ENCODE measurements at places on chromosomes 1 and 21.
A peak's percentile ranks its signal among the peaks of the same experiment; 100 is the strongest.

DNA sequence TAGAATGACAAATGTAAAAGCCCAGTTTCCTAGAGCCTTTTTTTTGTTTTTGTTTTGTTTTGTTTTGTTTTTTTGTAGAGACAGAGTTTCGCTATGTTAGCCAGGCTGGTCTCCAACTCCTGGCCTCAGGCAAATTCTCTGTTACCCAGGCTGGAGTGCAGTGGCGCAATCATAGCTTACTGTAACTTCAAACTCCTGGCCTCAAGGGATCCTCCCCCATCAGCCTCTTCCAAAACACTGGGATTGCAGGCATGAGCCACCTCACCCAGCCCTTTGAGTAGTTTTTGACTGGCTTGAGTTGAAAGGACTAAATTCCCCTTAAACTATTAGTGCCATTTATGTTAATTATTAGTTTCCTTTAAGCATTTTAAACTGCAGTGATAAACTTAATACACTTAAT is 28.8 kb upstream of the ZBTB18 start:
- DNase-seq: no peak

GRCh38 chr1:204405988-204406387 is 5.6 kb downstream of the PPP1R15B start:
- DNase-seq: no peak

DNA sequence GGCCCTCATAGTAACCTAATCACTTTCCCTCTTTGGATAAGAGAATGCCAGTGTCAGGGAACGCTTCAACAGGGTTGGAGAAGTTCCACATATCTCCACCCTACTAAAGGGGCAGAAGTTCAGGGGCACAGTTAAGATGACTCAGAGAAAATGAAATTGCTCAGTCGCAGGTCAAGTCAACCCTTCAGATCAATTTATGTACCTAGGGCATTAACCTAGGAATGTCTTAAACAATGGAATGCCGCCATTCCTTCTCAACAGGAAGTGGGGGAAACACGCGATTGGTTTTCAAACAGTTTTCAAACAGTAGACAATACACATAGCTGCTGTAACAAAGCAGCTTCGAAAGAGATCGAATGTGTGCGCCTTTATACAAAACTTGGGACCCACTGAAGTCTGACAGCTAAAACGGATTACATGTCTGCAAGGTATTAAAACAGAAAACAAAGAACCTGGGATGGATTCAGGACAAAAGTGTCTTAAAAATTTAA is 897 bp downstream of the SLC25A24 start:
- DNase-seq: peak; percentile 15

GRCh38 chr1:23194119-23194984 is 22.9 kb downstream of the HTR1D start:
- no peak for DNase-seq

- DNase-seq: no peak
Measured at GRCh38 chr1:116825720-116826438, 71.6 kb downstream of the CD2 start.

DNA sequence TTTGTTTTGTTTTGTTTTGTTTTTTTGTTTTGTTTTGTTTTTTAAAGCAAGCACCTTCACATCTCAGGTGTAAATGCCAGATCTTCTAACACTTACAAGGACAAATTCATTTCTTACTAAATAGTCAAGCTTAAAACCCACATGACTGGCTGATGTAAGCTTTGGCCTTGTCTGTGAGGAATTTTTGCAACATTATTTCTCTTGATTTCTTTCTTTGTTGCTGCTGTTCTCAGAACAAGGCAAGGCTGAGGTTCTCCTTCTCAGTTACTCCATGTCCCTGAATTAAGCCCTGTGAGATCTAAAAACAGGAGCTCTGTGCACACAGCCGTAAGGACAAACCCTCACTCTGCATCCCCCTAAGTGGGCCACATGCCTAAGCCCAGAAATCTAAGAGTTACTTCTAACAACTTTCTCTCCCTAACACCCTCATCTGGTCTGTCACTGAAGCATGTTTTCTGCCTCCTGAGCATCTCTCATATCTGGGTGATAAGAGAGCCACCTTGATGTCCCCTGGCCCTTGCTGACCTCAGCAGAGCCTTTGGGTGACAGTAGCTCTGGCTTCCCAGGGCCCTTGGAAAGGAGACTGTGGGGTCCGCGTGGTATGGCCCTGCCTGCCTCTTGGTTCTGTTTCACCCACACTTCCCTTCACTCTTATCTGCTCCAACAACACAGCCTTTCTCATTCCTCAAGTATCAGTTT is 81.2 kb upstream of the HOOK1 start:
- DNase-seq: no peak

- no peak for DNase-seq
Measured at GRCh38 chr1:51525295-51525694, 6.2 kb upstream of the EPS15 start.

GRCh38 chr21:39644062-39644560 is 31.4 kb downstream of the B3GALT5 start:
- DNase-seq: no peak

- no peak for DNase-seq
Measured at GRCh38 chr1:22609291-22609690, 27.1 kb upstream of the C1QA start.

DNA sequence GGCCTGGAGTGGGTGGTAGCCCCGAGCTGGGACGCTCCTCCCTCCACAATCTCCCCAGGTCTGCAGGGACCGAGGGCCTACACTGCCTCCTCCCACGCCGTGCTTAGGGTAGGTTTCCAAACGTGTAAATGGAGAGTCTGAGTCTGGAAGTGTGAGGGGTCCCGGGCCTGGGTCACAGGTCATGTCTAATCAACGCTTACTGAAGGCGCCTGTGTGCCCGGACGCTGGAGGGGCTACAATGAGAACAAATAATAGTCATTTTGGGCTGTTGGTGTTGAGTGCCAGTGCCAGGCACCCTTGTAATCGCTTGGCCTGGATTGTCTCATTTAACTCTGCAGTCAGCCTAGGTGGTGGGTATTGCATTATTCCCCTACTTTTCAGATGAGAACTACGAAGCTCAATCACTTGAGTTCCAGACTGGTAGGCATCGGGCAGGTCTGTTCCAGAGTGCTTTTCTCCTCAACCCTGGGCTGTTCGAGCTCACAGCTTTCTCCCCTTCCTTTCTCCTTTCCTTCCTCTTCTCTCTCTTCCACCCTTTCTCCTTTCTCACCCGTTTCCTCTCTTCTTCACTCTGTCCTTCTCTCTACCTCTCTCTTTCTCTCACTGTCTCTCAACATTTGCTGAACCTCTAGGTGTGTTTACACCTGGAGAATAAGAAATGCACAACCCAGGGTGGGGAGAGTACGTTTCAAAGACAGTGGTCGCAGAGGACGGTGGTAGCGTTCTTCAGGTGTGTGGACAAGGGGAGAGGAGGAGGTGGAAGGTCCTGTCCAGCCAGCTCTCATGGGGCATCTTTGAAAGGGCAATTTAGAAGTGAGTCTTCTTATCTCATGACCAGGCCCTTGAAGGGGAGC is 883 bp downstream of the SLC66A1 start:
- DNase-seq: peak; percentile 36

- no peak for DNase-seq
Measured at GRCh38 chr1:23074012-23074411, 54.7 kb downstream of the KDM1A start.

GRCh38 chr1:112542206-112542973 is 33.6 kb downstream of the WNT2B start:
- no peak for DNase-seq

- DNase-seq: no peak
Measured at GRCh38 chr1:191907121-191907520, 251.1 kb upstream of the RGS18 start.

DNA sequence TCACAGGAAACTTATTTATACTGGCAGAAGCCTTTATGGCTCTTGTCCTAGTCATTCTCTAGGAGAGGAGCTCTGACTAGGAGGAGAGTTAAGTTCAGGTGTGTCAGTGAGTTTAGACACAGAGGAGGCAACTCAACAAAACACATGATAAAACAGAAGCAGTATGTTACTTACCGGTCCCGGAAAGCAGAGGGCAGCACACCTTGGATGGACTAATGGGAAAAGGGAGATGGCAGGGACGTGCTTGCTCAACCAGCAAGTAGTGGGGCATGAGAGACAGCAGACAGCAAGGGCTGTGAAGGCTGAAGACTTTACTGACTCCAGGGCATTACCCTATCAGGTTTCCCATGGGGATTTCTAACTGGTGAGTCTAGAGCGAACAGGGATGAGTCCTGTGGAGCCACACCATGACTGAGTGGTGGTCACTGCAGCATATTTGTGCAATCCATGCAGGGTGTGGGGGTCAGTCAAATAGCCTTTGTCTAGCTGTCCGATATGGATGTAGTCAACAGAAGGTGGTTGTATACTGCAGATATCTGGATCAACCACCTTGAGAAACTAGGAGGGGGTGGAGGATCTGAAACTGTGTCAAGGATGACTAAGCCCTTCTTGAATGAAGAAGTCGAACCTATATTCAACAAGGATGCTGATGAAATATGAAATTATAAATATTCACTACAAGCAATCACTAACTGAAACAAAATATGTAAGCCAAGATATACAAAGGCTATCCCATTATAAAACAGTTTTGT is 596.3 kb upstream of the CHRM3 start:
- no peak for DNase-seq

- DNase-seq: peak; percentile 31
Measured at GRCh38 chr1:45843474-45843905, 40.1 kb downstream of the MAST2 start.

GRCh38 chr1:41382480-41383090 is 21.4 kb downstream of the FOXO6 start:
- DNase-seq: no peak

DNA sequence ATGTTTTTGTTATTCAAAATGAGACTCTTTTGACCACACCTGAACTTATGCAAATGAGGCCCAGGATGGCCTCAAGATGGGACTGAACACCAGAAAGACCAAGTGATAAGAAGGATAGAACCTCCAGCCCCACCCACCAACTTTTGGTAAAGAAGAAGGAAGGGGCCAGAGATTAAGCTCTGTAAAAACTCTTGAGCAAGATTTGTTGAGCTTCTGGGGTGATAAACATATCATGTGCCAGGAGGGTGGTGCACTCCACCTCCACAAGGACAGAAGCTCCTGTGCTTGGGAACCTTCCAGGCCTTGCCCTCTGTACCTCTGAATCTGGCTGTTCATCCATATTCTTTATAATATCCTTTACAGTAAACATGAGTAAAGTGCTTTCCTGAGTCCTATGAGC is 5.3 kb downstream of the RSPH1 start:
- no peak for DNase-seq

- DNase-seq: peak; percentile 12
Measured at GRCh38 chr1:244234009-244234643, 183.0 kb downstream of the ZBTB18 start.

DNA sequence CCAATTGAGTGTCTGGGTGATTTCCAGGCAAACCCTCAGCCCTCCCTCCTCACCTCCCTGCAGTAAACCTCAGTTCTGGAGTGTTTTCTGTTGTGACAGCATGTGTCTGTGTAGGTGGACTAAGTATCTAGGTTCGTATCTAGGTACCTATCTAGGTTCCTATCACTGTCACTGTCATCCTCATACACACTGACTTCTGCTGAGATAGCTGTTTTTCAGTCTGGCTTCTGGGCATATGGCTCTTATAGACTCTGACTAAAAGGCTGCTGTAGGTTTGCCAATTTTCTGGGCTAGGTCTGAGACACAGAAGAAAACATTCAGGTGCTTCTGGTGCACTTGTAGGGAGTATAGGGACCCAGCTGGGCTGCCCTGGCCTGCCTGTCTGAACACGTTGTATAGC is 8.1 kb upstream of the TRIM67 start:
- DNase-seq: no peak

DNA sequence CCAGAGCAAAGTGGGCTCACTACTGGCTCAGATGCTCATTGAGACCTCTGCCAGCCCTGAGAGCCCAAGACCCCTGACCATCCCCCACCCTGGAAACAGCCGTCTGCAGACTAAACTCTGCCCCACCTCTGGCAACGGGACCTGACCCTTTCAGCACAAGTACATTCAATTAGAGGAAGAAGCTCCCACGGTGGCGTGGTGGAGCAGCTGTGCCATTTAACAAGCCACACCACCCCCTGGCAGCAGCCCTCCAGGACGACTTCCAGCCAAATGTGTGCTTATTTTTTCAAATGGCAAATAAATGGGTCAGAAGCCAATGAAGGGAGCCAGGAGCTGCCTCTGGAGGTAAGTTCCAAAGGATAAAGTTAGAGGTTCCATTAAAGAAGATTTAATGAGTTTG is 226.7 kb downstream of the NPHP4 start:
- DNase-seq: no peak

- no peak for DNase-seq
Measured at GRCh38 chr1:22794647-22795365, 84.2 kb downstream of the EPHB2 start.

- DNase-seq: no peak
Measured at GRCh38 chr1:230065161-230065560, 1.9 kb upstream of the GALNT2 start.

GRCh38 chr1:41658431-41659158 is 174.1 kb upstream of the EDN2 start:
- DNase-seq: no peak

GRCh38 chr1:230647321-230647720 is 5.0 kb downstream of the COG2 start:
- no peak for DNase-seq

GRCh38 chr21:33640697-33641351 is 717 bp downstream of the CRYZL1 start:
- DNase-seq: peak; percentile 34

GRCh38 chr1:213883618-213884017 is 104.2 kb upstream of the PROX1 start:
- DNase-seq: peak; percentile 6

GRCh38 chr1:219099307-219099706 is 74.4 kb upstream of the LYPLAL1 start:
- DNase-seq: peak; percentile 22

GRCh38 chr1:18572022-18572880 is 58.4 kb upstream of the PAX7 start:
- DNase-seq: no peak

GRCh38 chr1:159924025-159924790 is 1.1 kb downstream of the TAGLN2 start:
- DNase-seq: peak; percentile 75

GRCh38 chr1:181141431-181141910 is 53.0 kb downstream of the IER5 start:
- no peak for DNase-seq

DNA sequence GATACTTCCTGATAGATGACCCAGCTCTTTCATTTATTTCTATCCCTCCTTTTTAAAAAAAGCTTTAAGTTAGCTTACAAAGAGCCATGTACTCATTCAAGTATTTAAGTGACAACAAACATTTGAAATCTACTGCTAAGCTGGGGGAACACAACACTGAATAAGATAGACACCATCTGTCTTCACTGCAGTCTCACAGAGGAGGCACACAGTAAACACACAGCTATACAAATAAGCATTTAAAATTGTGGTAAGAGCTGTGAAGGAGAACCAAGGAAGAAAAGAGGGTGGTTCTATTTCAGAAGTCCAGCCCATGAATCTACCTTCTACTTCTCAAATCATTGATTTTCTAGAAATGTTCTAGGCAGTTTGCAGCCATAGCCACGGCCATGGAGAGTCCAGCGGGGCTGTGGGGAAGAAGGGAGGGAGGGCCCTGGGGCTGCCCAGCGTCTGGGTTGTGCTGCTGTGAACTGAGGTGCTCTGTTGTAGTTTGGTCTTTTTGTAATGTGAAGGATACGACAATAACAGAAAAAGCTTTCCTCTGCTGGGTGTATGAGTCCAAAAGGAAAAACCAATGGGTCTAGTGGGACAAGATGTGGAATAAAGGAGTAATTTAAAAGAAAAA is 28.2 kb downstream of the PRDM2 start:
- peak; percentile 35 for DNase-seq
